ENCODE measurements at places on chromosomes 3 and 15.

DNA sequence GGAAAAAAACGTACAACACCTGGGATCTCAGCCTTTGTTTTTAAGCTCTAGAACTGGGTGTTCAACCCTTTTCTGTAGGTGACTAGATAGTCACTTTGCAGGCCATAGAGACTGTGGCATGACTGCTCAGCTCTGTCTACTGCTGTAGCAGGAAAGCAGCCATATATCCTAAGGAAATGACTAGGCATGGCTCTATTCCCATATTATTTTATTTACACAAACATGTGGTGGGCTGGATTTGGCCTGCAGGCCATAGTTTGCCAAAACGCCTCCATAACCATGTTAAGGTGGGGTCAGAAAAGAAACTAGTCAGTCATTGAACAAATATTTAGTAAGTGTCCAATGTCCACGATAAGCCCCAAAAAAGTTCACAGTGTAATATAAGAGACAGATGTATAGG lies 452.5 kb downstream of the MCTP2 start:
- DNase-seq = no peak

DNA sequence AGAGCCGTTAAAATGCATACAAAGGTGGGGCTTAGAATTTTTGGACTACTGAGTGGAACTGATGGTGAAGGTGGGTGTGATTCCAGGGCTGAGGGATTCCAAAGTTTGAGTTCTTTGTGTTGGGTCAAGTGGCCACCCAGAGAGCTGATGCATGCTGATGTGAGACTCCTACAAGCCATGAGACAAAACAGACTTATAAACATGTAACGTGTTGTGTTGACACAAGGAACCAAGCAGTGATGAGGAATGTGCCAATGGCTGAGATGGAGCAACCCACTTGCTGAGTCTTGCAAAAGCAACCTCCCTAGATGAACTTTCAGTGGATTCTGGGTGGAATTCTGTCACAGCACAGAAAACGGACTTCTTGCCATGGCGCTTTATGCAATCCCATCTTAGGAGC lies 289.0 kb downstream of the TLE3 start:
- DNase-seq = no peak

GRCh38 chr3:197811343-197811742 lies 20.3 kb downstream of the LRCH3 start:
- peak; percentile 87 for DNase-seq

- no peak for DNase-seq
These were observed 185.6 kb downstream of the FAM43A start for GRCh38 chr3:194871143-194871863.

- DNase-seq = no peak
These were observed 140.5 kb upstream of the SGO1 start for GRCh38 chr3:20326541-20326940.

DNA sequence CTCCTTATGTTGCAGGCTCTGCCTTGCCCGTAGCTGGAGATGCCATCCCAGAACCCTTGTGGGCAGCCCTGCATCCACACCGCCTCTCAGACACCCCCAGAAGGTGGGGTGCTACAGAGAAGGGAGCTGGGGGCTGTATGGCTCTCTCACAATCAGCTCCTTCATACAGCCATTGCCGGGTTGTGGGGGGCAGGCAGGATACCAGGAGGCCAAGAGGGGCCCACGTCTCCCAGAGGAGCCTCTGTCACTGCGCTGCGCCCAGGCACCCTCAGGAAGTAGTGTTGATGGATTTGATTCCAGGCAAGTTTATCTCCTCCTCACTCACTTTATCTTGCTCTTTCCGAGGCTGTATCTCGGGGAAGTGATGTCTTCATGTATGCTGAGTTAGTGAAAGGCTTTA lies 171.6 kb downstream of the CHDH start:
- DNase-seq = no peak

DNA sequence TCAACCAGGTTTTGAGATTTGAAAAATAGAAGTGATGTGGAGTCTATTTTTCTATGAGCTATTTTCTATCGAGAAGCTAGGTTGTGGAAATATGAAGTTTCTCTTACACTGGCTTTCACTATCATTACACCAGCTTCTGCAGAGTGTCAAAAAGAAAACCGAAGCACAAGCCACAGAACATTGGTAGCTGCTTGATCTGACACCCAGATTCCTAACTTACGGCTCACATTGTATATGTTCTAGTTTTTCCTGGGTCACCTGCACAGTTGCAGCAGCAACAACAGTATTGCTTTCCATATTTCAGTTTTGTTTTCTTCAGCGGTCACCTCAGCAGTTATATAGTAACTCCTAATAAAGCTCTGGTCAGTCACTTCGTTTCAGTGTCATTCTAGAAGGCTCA lies 790.1 kb downstream of the PLOD2 start:
- DNase-seq = no peak

GRCh38 chr15:89899951-89900567 lies 6.3 kb upstream of the AP3S2 start:
- no peak for DNase-seq

GRCh38 chr3:150168698-150169097 lies 198.0 kb upstream of the PFN2 start:
- DNase-seq = no peak

DNA sequence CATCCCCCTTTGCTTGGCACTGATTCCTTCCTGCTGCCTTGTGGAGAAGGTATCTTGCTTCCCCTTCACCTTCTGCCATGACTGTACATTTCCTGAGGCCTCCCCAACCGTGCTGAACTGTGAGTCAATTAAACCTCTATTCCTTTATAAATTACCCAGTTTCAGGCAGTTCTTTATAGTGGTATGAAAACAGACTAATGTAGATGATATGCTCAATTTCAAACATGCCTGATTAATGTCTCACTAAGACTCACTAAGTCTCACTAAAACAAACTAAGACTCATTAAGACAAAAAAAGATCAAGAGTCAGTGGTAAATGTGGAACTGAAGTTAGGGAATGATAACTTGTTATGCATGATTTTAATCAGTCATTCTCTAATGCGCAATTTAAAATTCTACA lies 606.6 kb downstream of the RBMS3 start:
- DNase-seq = no peak

GRCh38 chr3:20811006-20811405 lies 625.0 kb upstream of the SGO1 start:
- no peak for DNase-seq

- DNase-seq = no peak
These were observed 237.6 kb downstream of the TUSC7 start for GRCh38 chr3:116947148-116947547.

DNA sequence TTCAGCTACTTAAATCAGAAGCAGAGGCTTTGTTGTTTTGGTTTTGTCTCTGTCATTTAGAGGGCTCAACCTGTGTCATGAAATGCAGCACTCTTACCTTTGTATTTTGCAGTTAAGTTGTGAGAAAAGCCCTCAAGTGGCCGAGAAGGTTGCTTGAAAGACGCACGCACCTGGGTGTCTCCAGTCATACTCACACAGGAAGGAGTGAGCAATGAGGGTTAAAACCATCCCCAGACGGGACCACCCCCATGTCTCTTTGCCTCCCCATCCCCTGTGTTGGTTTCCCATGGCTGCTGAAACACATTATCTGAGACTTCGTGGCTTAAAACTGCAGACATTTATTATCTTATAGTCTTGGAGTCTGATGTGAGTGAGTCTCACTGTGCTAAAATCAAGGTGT lies 376.1 kb upstream of the CFAP20DC start:
- DNase-seq = no peak

GRCh38 chr15:82916161-82916952 lies 36.2 kb downstream of the HOMER2 start:
- no peak for DNase-seq

DNA sequence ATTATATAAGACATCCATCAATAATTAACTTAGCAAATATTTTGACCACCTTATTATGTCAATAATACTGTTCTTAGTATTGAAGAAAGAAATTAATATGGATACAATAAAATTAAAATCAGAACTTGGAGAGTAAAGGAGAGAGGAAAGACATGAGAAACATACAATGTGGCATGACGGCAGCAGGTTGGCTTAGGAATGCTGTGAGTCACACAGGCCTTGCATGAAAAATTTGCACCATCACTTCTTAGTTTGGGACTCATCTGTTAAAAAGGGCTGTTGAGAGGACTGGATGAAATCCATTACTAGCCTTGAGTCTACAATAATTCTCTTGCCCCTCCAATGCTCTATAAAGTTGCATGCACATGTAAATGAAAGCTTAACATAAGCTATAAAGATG lies 880.8 kb downstream of the ROBO1 start:
- DNase-seq = no peak

DNA sequence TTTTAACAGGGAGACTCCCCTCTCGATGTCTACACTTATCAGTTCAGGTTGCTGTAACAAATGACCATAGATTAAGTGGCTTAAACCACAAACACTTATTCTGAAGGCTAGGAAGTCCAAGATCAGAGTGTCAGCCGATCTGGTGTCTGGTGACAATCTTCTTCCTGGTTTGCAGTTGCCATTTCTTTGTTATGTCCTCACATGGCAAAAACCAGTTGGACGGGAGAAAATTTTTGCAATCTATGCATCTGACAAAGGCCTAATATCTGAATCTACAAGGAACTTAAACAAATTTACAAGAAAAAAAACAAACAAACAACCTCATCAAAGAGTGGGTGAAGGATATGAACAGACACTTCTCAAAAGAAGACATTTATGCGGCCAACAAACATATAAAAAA lies 116.9 kb upstream of the FOXB1 start:
- no peak for DNase-seq

DNA sequence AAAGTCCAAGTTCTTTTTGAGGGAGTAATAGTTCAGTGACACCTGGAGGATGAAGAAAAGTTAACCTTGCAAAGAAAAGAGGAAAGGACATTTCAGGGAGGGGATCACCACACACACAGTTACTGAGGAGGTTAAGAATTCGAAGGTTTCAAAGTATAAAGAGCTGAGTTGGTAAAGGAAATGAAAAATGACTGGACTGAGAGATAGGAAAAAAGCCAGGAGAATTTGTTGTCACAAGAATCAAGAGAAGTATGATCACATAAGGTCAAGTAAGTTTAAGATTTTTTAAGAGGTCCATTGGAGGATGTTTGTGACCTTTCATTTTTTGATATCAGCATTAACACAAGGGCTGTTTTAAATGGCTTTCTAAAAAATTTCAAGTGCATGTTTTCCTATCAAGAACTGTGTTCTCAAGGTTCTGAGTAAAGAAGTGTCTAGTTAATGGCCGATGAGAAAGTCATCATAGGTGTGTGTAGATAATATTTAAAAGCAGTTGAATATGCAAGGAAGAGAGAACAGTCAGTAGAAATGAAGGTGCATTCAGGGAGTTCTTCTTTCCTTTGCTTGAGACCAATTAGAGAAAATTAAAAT lies 189.2 kb upstream of the RBMS3 start:
- no peak for DNase-seq

GRCh38 chr3:7309641-7310102 lies 448.8 kb downstream of the GRM7 start:
- DNase-seq = no peak

GRCh38 chr15:60883691-60884640 lies 345.1 kb downstream of the RORA start:
- no peak for DNase-seq

- peak; percentile 52 for DNase-seq
These were observed 18.7 kb upstream of the PTPN9 start for GRCh38 chr15:75597667-75598341.

DNA sequence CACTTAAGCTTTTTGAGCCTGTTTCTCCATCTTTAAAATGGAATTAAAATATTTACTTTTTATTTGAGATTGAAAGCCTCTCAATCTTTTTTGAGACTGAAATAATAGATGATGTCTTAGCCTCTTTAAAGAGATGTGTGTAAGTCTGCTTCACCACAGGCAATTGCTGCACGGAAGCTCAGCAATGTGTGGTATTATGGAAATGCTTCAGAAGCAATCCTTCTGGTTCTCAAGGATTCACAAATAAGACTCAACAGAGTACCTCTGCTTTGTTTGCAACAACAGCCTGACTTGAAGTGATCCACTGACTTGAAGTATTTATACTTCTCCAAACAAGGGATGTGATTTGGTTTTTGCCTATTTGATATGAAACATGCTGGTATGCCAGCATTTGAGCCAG lies 332.0 kb upstream of the RASGRP1 start:
- no peak for DNase-seq

GRCh38 chr3:48514431-48515227 lies 10.7 kb upstream of the SHISA5 start:
- DNase-seq = no peak

DNA sequence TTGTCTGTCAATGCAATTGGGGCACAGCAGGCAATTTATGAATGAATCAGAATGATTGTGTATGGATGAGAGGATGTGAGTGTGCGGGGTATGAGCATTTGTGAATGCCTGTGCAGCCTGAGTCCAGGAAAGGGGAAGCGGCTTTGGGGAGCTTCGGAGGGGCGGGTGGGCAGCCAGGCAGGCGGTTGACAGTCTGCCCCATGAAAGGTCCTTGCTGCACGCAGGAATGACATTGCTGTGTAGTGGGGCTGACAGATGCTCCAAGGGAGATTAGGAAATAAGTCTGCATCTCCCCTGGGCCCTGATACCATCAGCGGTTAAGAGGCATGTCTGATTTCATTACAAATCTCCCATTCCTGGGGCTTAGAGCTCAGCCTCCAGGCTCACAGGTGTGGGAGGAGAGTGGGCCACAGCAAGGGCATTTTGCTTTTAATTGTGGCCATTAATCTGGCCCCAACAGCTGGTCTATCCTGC lies 26.4 kb upstream of the TSPAN3 start:
- DNase-seq = no peak

DNA sequence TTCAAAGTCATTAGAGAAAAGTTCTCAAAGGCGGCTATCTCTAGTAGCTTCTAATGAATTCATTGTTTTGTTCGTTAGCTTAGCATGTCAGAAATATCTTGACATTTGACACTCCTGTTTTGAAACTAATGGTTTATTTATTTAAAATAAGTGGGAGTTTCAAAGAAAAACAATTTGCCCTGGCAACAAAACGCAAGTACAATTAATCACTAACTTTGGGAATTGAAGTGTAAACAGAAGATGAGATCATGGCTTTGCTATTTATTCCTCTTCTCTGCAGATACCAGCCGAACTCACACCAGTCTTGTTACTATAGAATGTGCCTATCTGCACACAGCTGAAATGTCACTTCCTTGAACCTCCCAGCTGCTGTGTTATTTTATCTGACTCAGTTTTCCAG lies 27.5 kb downstream of the MASP1 start:
- DNase-seq = no peak

GRCh38 chr3:190239325-190239724 lies 82.9 kb downstream of the CLDN1 start:
- no peak for DNase-seq

DNA sequence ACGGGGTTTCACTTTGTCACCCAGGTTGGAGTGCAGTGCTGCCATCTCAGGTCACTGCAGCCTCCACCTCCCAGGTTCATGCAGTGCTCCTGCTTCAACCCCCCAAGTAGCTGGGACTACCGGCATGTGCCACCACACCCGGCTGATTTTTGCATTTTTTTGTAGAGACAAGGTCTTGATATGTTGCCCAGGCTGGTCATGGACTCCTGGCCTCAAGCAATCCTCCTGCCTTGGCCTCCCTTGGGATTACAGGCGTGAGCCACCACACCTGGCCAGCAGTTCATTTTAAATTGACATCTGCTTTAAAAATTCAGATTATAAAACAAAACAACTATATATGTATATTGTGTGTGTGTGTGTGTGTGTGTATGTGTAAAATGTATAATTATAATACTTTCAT lies 38.3 kb downstream of the CALML4 start:
- DNase-seq = no peak

GRCh38 chr15:55859681-55860080 lies 116.7 kb upstream of the PRTG start:
- no peak for DNase-seq

Data from ascending aorta (tissue), 2 donors.